Left lobe of liver (tissue), 2 donors: ENCODE measurements at places on chromosomes 11 and 22. TPM values are rescaled to one million over a fixed set of nuclear protein-coding genes. Genes with fewer than 3 reads are reported as not detected.
A peak's percentile ranks its signal among the peaks of the same experiment; 100 is the strongest.

The MOV10L1 gene
- total RNA-seq = not detected

The CEP164 gene
- 11.7 TPM for total RNA-seq

The OR52N4 gene
- not detected for total RNA-seq

The MYOD1 gene
- not detected for total RNA-seq

The ALX4 gene
- total RNA-seq = not detected

The MB gene
- 0.48 TPM for total RNA-seq

The PATE4 gene
- total RNA-seq = not detected

The SLC7A4 gene
- 0.23 TPM for total RNA-seq

The ZFTA gene
- total RNA-seq = 14.8 TPM

The OR51E2 gene
- total RNA-seq = not detected

The CCND1 gene
- total RNA-seq = 82.6 TPM

The TKFC gene
- total RNA-seq = 176 TPM

The LBHD1 gene
- 3.3 TPM for total RNA-seq

The DNAJB7 gene
- total RNA-seq = not detected

The HTR3A gene
- not detected for total RNA-seq

The OR52K1 gene
- total RNA-seq = not detected

The HBG2 gene
- total RNA-seq = 7.6 TPM

The KRTAP5-9 gene
- 0.30 TPM for total RNA-seq

- no peak for DNase-seq
Measured at GRCh38 chr11:27296497-27296896, 66.5 kb downstream of the CCDC34 start.

DNA sequence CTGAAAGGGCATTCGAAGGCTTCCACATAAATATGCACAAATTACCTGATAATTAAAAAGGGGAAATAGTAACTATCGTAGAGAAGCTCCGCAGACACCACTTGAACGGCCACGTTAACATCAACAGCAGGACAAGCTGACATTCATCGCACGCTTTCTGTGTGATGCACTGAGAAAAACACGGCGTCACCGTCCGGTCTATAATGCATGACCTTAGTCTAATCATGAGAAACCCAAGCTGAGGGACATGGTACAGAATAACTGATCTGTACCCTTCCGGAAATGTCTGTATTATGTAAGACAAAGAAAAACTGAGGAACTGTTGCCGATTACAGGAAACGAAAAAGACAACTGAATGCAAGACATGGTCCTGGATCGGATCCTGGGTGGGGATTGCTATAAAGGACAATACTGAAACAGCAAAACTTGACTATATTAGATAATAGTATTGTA is 678 bp upstream of the RANGAP1 start:
- DNase-seq = no peak

- no peak for DNase-seq
Measured at GRCh38 chr11:911031-911889, 650 bp upstream of the CHID1 start.

DNA sequence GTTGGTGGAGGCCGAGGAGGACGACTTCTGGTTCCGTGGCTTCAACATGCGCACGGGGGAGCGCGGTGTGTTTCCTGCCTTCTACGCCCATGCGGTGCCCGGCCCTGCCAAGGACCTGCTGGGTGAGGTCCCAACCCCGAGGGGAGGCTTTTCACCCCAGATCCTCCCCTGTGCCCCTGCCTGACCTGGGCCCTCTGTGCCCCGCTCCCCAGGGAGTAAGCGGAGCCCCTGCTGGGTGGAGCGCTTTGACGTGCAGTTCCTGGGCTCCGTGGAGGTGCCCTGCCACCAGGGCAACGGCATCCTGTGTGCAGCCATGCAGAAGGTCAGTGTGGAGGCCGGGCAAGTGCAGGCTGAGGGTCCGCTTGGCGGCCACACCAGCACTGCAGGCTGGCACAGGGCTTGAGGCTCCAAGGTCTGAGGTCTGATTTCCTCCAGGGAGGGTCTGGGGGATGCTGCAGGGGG is 5.1 kb downstream of the MAPK8IP2 start:
- no peak for DNase-seq

DNA sequence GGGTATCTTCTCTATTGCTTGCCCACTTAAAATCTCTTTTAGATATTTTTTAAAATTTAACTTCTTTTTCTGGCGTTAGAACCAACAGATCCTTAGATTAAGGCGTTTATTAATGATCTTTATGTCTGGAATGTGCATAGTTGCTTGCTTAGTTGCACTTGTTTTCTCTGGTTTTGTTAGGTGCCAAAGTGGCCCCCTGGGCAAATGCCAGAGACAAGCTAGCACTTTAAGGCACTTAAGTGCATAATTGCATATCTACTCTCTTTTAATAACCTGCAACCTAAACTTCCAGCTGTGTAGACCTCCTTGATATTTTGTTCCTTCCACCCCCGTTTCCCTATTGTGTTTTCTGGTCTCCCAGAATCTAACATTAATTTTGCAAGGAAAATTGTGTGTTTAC is 3.3 kb downstream of the RBM4 start:
- no peak for DNase-seq

DNA sequence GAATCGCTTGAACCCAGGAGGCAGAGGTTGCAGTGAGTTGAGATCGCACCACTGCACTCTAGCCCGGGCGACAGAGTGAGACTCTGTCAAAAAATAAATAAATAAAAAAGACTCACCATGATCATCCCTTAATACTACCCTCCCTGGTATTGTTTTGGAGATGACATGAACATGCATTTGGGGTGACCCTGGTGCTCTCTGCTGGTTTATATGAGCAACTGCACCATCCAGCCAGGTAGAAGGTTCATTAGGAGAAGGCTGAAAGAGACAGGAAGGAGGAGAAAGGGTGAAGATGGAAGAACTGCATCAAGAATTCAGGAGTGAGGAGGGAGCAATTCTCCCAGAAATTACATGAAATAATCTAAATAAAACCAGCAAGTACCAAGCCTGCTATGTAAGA is 37.8 kb downstream of the SLC5A1 start:
- DNase-seq = no peak

GRCh38 chr11:75365711-75366181 is 14.3 kb upstream of the ARRB1 start:
- DNase-seq = no peak

DNA sequence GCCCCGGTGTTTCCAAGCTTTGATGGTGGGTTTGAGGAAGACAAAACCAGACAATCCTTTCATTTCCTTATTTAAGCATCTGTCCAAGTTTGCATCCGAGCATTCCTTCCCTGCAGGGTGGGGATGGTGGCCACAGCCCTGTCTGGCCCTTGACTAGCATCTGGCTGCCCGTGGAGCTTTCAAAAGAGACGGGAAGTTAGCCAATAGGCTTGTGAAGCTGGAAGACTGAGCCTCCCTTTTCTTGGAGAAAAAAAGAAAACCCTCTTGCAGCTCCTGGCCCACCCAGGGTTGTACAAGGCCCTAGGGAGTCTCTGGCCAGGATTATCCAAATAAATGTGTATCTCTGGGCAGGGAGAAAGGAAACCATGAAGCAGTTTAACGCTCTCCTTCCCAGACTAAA is 60.6 kb downstream of the MICAL2 start:
- DNase-seq = no peak

DNA sequence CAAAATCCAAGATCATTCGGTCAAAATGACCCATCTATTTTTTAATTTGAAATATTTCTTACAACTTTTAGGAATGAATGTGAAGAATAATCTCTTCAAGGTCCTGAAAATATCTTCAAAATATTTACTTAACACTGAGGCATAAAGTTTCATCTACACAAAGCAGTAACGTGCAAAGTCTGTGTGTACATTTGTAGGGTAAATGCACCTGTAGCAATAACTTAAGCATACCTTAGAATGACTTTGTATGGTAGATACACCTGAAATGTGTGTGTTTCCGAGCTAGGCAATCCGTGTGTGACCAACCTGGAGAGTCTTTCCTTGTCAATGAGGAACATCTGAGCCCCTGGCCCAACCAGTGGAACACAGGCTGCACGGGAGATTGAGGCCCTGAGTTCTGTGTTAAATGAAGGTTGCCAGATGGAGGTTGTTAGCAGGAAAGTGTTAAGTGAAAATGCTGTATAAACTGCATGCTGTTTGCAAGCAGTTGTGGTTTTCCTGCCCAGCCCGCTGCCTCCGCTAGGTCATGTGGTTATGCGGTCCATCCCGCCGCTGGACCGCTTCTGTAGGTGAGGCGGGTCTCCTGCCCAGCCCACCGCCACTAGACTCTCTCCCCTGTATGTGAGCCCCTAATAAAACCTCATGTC is 7.6 kb upstream of the CTR9 start:
- DNase-seq = no peak

- peak; percentile 33 for DNase-seq
Measured at GRCh38 chr22:48398181-48398905, 1429.3 kb downstream of the BRD1 start.

DNA sequence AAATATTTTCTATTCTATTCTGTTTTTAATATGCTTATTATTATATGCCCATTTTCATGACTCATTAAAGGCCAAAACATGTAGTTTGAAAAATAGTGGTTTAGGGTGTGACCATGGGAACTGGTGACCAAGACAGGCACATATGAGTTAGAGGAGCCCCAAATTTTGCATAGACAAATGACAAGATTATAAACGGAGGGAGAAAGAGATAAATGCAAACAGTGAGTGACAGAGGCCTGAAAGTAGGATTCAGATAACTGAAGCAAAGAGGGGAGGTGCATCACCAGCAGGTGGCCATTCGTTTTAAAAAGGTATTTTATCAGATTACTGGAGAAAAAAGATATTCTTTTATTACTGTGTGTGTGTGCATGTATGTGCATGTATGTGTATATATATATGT is 391.5 kb upstream of the CHORDC1 start:
- no peak for DNase-seq

DNA sequence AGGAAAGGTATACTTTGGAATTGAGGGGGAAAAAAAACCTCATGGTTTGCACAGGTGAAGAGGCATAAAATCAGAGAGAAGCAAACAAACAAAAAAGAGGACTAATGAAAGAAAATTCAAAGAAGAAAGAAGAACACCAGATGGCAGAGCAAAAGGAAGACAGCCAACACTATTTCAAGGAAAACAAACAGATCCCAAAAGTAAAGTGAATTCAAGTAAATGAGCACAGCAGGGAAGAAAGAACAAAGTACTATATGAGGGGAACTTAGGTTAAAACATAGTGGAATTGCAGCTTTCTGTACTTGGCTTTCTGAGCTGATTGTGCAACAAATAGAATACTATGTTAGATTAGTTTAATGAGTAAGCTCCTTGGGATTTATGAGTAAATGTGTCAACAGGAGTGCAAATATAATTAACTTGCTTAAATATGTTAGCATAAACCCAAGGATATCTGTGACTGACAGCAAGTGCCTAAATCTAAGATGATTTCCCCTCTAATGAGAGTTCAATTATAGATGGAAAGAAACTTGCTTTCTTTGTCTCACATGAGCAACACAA is 404.6 kb upstream of the CNTN5 start:
- DNase-seq = no peak

DNA sequence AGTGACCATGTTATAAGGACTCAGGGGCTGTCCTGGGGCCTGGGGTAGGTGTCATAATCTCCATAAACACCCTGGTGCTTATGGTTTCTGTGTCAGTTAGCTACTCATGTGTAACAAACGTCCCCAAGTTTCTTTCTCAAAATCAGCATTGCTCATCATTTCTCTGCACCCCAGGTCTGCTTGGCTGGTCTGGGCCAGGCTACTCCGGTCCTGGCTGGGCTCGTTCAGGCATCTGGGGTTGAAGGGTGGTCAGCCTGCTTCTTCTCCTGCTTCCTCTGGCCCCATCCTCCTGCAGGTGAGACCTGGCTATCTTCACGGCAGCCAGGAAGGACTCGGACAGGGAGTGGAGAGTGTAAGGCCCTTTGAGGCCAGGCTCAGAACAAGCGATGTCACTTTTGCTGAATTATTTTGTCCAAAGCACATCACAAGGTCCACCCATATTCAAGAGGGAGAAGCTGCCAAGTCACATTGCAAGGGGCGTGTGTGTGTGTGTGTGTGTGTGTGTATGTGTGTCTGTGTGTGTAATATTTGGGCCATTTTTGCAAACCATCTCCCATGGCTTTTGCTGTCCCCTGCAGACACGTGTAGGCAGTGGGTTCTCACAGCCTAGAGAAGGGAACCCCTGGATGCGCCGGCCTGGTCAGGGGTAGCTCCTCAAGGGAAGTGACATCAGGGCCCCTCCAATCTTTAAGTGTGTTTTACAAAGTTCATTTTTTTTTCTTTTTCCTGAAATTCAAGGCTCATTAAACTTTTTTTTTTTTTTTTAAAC is 535.8 kb downstream of the TBC1D22A start:
- DNase-seq = no peak

DNA sequence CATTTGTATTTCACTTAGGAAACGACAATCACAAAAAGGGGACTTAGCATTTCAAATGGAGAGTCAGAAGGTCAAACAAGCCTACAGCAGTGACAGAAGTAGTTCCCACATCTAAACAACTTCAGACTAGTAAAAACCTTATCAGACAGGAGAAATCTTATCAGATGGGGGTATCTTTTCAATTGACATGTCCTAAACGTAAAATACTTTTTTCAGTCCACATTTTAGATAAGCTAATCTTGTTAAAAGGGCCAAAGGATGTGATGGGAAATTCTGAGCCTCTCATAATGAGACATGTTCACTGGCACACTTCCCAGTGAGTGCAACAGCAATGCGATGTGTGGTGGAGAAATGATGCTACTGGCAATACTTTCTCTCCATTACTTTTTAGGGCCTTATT is 2.4 kb downstream of the MAPK1 start:
- no peak for DNase-seq

- DNase-seq = peak; percentile 32
Measured at GRCh38 chr11:2207212-2207611, 35.6 kb upstream of the TH start.

- DNase-seq = peak; percentile 14
Measured at GRCh38 chr22:36738416-36739020, 35.0 kb upstream of the CACNG2 start.

GRCh38 chr11:134606251-134606650 is 194.2 kb upstream of the B3GAT1 start:
- DNase-seq = no peak

DNA sequence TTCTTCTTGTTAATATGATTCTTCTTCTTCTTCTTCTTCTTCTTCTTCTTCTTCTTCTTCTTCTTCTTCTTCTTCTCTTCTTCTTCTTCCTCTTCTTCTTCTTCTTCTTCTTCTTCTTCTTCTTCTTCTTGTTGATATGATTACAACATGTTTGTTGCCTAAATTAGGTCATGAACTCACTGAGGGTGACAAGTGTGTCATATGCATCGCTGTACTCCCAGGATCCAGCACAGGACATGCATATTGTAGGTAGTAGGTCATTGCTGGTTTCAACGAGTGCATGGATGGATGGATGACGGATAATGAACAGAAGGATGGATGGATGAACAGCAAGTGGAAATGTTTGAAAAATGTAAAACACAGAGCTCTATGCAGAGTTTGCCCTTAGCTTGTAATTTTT is 14.9 kb upstream of the PVALB start:
- DNase-seq = no peak

DNA sequence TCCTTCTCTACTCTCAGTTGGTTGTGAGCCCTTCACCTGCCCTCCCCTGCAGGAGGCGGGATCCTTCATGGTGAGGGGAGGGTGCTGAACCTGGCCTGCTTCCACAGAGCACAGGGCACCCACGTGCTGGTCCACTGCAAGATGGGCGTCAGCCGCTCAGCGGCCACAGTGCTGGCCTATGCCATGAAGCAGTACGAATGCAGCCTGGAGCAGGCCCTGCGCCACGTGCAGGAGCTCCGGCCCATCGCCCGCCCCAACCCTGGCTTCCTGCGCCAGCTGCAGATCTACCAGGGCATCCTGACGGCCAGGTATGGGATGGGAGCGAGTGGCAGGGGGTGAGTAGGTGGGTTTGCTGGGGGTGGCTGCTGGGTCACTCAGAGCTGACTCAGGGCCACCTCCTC is 6.3 kb downstream of the SSH3 start:
- DNase-seq = peak; percentile 45

GRCh38 chr11:16392616-16393015 is 36.3 kb upstream of the SOX6 start:
- no peak for DNase-seq

GRCh38 chr11:132588366-132588765 is 943.9 kb downstream of the OPCML start:
- no peak for DNase-seq
